ENCODE measurements at places on chromosomes 2 and 18. TPM values are rescaled to one million over a fixed set of nuclear protein-coding genes. Genes with fewer than 3 reads are reported as not detected.

RGPD5 gene
- 6.5 TPM for total RNA-seq

LYPD1 gene
- 24.4 TPM for total RNA-seq

PPP1R1C gene
- 0.27 TPM for total RNA-seq

FOXI3 gene
- not detected for total RNA-seq

MYOM1 gene
- 0.05 TPM for total RNA-seq

ITPRIPL1 gene
- total RNA-seq = 3.2 TPM

NTSR2 gene
- total RNA-seq = not detected

CASP10 gene
- total RNA-seq = 28.2 TPM

FZD7 gene
- total RNA-seq = not detected

POTEC gene
- total RNA-seq = not detected

ST8SIA3 gene
- not detected for total RNA-seq

ZNF638 gene
- total RNA-seq = 66.9 TPM

MAL gene
- total RNA-seq = not detected

TGFBRAP1 gene
- 33.5 TPM for total RNA-seq

RAB31 gene
- total RNA-seq = 27.7 TPM

AGAP1 gene
- total RNA-seq = 8.8 TPM

ZNF532 gene
- total RNA-seq = 37.4 TPM

GNLY gene
- not detected for total RNA-seq

GKN2 gene
- total RNA-seq = not detected

ANKRD30BL gene
- not detected for total RNA-seq

CRYGC gene
- not detected for total RNA-seq

MEP1B gene
- total RNA-seq = not detected

DSC3 gene
- 0.13 TPM for total RNA-seq

STAT4 gene
- not detected for total RNA-seq

GMPPA gene
- total RNA-seq = 45.9 TPM

FAM237A gene
- not detected for total RNA-seq

GAL3ST2 gene
- total RNA-seq = not detected

TMEM198 gene
- not detected for total RNA-seq

HRH4 gene
- not detected for total RNA-seq

AQP12B gene
- total RNA-seq = not detected

GPBAR1 gene
- not detected for total RNA-seq

MARCHF4 gene
- 16.3 TPM for total RNA-seq

PAX8 gene
- total RNA-seq = 2.1 TPM

ZNF512 gene
- total RNA-seq = 23.4 TPM

ICOS gene
- total RNA-seq = not detected

RBM43 gene
- total RNA-seq = 3.6 TPM

MPP4 gene
- 13.2 TPM for total RNA-seq

TRABD2A gene
- 0.60 TPM for total RNA-seq
